ENCODE measurements at places on chromosomes 7 and 10.

DNA sequence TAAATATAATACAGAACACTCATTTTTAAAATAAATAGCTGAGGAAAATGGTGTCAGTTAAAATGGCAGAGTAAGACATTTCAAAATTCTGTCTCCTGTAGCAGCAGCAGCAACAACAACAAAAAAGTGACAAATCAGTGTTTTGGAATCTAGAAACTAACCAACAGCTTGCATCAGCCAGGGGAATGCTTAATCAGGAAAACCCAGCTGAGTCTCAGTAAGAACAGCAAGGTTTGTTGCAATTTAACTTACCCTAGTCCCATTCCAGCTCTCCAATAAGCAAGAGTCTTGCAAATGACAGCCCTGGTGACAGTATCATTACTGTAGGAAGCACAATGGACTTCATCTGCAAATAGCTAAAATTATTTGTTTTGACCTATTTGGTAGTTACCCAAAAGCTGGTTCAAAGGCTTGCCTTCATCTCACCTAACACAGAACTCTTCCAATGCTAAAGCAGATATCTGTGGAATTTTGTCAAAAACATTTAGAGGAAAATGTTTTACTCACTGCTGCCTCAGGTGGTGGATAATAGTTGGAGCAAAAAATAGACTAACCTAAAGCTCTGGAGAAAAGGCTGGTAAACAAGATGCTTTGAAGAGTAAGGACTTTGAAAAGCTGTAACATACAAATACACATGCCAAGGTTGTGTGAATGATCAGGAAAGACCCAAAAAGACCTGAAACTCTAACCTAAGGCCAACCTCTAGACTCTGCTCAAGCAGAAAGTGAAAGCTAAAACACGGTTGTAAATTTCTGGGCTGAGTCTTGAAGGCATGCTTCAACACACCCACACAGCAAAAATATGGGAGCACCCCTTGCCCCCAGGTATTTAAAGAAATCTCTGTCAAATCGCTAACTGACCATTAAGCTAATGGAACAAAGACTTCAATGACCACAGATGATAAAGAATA, 9.9 kb upstream of the ARHGAP22 start:
- no peak for DNase-seq

GRCh38 chr7:25256333-25256819, 28.1 kb upstream of the NPVF start:
- peak; percentile 83 for DNase-seq

GRCh38 chr10:131553581-131553980, 242.1 kb upstream of the TCERG1L start:
- no peak for DNase-seq

- no peak for DNase-seq
Observed at GRCh38 chr7:36129048-36129534, 24.0 kb upstream of the EEPD1 start.

- DNase-seq = no peak
Observed at GRCh38 chr10:16948361-16948760, 131.1 kb upstream of the RSU1 start.

- DNase-seq = peak; percentile 48
Observed at GRCh38 chr10:29319205-29319781, 30.4 kb downstream of the LYZL1 start.

DNA sequence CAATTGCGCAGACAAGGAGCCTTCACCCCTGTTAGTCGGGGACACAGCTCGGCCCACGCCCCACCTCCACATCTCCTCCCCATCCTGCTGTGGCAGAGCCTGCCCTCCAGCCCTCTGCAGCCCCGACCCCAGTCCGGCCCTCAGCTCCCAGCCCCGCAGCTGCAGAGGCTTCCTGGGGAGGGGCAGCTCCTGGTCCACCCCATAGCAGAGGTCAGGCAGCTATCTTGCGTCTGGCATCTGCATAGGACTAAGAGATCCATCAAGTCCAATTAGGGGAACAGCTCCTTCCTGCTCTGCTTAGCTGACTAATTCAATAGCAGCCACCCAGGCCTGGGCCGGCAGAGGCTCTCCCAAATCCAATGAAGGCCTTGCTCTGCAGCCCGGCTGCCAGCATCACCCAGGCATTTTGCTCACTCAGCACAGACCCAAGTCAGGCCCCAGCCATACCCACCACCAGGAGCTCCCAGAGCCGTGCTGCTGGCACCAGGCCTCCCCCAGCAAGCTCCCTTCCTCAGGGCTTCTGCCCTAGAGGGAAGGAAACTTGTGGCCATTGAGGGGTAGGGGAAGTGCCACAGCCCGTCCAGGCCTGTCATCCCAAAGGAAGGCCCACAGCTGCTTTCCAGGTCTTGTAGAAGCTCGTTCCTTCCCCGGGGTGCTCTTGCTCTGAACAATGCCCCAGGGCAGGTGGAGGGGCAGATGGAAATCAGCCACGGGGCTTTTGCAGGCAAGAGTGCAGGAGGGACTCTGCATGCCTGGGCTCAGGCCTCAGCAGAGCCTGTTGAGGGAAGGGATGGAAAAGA, 106.2 kb upstream of the RET start:
- DNase-seq = no peak

GRCh38 chr10:17430647-17431355, 23.6 kb downstream of the ST8SIA6 start:
- peak; percentile 76 for DNase-seq

- DNase-seq = no peak
Observed at GRCh38 chr10:1475098-1475591, 262.2 kb downstream of the ADARB2 start.

- DNase-seq = no peak
Observed at GRCh38 chr7:756928-757560, 30.0 kb upstream of the PRKAR1B start.

GRCh38 chr10:3699916-3700315, 85.1 kb downstream of the KLF6 start:
- DNase-seq = no peak

- no peak for DNase-seq
Observed at GRCh38 chr10:49505589-49505988, 33.3 kb downstream of the ERCC6 start.

- peak; percentile 46 for DNase-seq
Observed at GRCh38 chr10:48464871-48465736, 139.8 kb downstream of the ARHGAP22 start.

GRCh38 chr7:17580141-17580540, 281.7 kb downstream of the AHR start:
- DNase-seq = no peak

DNA sequence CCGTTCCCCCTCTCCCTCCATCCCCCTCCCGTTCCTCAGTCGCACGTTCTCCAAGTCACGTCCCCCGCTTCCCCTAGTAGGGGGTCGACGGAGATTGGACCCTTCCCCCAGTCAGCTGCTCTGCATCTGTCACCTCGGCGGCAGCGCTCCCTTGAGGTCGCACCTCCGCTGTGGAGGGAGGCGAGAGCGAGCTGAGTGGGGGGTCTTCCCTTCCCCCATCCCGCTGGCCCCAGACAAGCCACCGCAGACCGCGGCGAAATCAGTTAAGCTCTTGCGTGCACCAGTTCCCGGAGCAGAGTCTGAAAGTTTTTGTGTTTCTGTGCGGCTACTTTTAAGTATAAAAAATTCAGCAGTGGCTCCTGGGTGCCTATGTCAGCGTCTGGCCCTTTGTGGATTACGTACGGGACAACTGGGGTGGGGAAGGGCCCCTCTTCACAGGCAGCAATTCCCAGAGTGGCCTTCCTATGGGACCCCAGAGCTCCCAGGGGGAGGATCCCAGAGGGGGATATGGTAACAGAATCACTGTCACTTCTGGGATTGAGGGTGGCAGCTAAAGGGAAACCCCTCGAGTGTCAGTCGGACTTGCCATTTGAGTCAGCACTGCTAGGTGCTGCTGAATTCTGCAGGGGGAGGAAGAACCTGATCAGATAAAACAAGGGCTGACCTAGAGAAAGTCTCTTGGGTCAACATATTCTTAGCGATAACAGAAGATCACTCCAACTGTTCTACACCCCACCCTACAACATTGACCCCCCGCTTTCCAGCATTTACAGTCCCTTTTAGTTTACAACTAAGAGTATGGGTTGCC, 12.5 kb upstream of the DDIT4 start:
- no peak for DNase-seq

DNA sequence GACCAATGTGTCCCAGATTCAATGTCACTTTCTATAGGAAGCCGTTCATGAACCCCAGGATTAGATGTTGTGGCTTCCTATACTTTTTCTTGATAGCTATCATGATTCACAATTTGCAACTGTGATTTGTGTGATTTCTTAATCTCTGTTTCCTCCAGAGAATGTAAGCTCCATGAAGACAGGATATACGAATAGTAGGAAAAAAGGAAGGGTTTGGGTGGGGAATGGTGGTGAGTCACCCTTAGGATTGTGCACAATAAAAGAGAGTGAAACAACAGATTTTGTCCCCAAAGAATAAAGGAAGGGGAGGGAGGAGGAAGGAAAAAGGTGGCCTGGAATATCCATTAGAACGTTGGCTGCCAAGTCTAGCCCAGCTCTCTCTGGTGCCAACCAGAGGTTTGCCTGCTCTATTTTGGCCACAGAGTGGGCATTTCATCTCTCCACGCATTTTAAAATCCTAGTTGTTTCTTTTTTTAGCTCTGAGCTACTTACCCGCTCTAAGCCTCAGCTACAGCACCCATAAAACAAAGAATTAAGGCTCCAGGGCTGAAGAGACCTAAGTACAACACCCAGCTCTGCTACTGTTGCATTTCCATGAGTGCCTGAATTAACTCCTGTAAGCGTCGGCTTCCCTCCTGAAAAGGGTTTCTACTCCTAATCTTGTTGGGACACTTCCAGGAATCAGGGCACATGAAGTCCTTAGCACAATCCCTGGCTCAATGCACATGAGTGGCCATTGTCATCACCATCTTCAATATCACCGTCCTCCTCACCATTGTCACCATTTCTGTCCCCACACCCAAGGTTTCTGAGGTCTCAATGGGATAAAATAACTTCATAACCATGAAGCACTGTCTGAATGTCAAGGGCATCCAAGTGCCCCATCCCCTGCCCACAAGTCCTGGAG, 3.5 kb downstream of the HK1 start:
- DNase-seq = no peak

DNA sequence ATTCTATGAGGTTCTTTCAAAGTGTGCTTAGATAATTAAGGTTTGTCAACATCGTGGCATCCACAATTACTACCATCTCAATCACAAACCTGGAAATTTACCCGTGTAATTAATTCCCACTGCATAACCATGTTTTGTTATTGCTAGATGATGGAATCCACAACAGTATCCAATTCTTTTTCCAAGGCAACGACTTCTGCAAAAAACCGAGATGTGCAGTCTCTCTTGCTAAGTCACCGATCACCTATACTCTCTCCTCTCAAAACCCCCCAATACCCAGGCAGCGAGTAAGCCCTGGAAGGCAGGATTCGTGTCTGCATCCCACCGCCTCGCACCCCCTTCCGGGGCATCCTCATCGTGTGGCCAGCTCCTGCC, 678 bp upstream of the EIF4H start:
- no peak for DNase-seq

GRCh38 chr7:110373416-110373815, 717.5 kb upstream of the LRRN3 start:
- peak; percentile 14 for DNase-seq

GRCh38 chr10:48567346-48567745, 37.5 kb downstream of the ARHGAP22 start:
- DNase-seq = no peak

DNA sequence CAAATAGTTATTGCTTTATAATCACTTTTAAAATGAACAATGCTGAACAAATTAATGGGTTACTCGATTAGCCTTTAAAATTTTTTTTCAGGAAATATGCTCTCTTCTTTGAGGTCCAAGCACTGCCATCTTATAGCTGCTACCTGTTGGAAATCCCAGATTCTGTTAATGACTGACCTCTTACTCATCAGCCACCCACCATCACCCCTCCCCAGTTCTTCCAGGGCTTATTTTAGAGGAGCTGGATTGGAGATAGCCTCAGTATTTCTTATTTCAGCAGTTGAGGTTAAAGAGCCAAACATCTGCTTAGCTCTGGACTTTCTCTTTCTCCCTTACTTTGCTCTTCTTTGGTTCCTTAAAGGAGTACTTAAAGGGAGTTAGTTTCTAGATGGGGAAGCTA, 420.0 kb downstream of the EXOC4 start:
- DNase-seq = no peak

- DNase-seq = no peak
Observed at GRCh38 chr7:108246227-108246837, 116.2 kb upstream of the LAMB4 start.

DNA sequence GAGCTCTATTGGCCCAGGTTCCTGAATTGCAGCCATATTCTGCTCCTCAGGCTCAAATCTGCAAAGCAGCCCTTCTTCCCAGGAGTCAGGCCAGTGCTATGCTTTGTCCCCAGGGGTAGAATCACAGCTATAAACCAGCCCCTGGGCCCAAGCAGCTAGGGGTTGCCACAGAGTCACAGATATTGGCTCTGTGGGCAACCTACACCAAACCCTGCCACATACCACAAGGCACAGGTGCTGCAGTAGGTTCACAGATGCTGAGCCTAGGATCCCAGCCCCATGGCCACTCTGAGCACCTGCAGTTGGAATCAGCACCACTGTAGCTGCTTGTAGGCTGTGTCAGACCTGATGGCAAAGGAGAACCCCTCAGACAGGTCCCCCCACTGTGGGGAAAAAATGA, 43.1 kb upstream of the CAMK2B start:
- no peak for DNase-seq

DNA sequence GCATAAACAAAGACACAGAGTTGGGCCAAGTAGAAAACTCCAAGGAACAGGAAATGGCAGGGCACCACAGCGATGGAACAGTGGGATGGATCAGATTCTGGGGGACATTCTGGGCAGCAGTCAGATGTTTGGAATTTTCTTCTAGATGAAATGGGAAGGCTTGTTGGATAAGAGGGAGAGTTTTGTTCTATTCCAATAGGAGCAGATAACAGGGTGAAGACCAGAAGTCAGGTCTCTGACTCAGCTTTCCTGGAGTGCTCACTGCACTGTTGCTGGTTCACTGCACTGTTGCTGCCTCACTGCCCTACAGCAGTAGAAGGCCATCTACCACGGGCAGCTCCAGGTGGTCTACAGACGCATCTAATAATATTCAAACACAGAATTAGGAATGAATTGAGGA, 135.6 kb downstream of the ATE1 start:
- DNase-seq = no peak

- DNase-seq = no peak
Observed at GRCh38 chr7:67406976-67407375, 410.3 kb downstream of the TYW1 start.

DNA sequence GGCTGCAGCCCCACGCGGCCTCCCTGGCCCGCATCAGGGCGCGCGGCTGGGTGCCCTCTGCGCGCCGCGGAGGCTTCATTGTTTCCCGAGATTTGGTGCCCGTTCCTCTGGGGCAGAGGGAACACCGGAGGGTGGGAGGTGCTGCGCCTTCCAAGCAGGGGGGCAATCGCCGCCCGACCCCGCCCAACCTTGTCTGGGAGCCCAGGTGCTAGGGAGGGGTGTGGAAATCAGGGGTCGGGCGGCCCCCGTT, 1.0 kb upstream of the NRP1 start:
- no peak for DNase-seq

- no peak for DNase-seq
Observed at GRCh38 chr10:96616961-96617360, 30.1 kb upstream of the TM9SF3 start.

DNA sequence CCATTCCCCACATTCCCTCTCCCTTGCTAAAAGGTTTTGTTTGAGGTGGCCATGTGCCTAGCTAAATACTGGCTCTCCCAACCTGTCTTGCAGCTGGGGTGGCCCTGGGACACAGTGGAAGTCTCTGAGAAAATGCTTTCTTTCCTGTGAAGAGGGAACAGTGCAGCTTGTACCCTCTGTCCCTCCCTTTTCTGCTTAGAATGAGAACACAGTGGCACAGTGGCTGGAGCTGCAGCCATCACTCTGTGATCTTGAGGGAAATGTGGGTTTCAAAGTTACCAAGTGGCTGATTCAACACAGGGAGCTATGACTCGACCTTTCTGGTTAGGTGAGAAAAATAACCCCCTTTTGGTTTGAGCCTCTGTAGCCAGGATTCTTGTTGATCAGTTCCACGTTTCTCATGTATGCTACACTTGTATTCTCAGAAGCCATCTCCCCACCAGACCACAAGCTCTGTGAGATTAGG, 62.7 kb upstream of the CARD11 start:
- no peak for DNase-seq
